ENCODE measurements at places on chromosomes 4 and X.

GRCh38 chr4:13143222-13144070, 340.7 kb downstream of the RAB28 start:
- no peak for DNase-seq

- DNase-seq: no peak
These were observed 1.2 kb downstream of the PHF8 start for GRCh38 chrX:54043056-54043455.

- no peak for DNase-seq
These were observed 459.7 kb upstream of the FAT1 start for GRCh38 chr4:187183346-187183745.

DNA sequence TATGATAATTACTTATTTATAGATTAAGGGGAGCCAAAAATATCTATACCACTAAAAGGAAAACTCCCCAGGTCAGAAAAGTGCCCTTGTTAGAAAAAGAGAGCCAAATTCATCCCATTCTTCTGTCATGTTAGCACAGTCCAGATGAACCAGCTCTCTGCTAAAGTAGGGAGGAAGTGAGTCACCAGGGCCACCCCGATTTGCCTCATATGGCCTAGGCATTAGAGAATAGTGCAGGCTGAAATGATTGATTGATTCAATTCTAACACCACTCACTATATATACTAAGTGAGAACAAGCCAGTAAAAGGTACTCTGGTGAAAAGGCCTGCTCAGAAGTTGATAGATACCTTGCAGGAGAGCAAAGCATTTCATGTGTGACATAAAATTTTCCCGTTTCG, 94.5 kb downstream of the SRPX start:
- DNase-seq: no peak

DNA sequence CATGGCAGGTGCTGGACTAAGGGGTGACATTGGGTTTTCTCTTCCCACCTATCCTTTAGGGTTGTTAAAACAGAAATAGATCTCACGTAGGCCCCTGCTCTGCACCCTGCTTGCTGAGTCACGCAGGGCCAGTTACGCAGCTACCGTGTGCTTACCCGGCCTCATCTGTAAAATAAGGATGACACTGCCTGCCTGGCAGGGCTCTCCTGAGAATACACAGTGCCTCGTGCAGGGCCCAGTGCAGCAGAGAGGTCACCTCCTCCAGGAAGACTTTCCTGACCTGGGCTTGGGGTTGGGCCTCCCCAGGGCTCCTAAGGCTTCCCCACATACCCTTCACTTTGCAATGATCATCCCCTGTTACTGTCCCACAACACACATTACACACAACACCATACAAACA, 33.6 kb upstream of the JAKMIP1 start:
- DNase-seq: no peak

GRCh38 chr4:16255730-16256129, 29.5 kb upstream of the TAPT1 start:
- DNase-seq: no peak

- DNase-seq: no peak
These were observed 650.8 kb upstream of the DIPK2B start for GRCh38 chrX:45851434-45851991.

GRCh38 chr4:138958519-138958918, 57.1 kb upstream of the NOCT start:
- DNase-seq: no peak

DNA sequence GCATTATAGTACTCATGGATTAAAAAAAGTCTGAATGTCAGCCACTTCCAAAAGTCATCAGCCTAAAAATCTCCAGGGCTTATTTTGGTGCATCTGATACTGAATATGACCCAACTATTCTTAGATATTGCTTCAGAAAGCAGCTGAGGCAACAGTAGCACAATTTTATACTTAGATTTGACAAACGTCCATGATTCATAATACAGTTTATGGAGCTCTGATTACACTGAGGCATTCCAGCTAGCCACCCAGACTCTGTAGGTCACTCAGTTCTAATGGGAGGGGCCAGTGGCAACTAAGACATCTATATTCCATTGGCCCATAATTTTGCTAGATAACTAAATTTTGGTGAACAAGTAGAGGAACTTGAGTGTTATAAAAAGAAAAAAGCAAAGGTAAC, 10.3 kb downstream of the SPATA4 start:
- DNase-seq: no peak

DNA sequence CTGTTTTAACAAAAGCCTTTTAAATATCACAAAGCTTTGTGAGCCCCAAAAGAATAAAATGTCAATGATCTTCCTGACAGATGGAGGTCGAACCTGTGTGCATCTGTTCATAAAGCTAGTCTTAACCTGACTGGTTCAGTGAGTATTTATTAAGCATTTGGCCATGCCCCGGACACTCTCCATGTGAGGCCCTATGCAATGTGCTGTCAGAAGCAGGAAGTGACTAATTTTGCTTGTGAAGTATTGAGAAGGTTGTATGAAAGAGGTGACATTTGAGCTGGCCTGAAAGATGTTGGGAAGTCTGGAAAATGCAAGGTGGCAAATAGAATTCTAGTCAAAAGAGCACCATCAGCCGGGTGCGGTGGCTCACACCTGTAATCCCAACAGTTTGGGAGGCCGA, 171.4 kb downstream of the MSL3 start:
- DNase-seq: no peak

DNA sequence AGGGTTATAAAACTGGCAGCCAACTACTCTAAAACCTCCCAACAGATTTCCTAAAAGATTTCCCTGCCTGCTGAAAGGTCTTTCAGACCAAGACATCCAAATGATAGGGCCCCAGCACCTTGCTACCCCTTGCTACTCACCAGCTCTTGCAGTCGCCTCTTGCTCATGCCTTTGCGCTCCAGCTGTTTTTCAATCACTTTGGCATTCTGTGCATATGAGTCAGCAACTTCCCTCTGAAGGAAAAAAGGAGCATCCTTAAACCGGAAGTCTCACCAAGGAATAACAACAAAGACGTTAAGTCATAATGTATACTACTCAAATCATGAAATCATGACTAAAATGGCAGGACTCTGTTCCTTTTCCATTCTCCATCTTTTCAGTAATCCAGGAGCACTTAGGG, 24.0 kb downstream of the STEEP1 start:
- no peak for DNase-seq

GRCh38 chr4:85367815-85368214, 107.1 kb upstream of the ARHGAP24 start:
- no peak for DNase-seq

GRCh38 chr4:56979421-56980072, 851 bp downstream of the POLR2B start:
- DNase-seq: no peak

GRCh38 chr4:47195706-47196105, 164.3 kb downstream of the GABRB1 start:
- no peak for DNase-seq

GRCh38 chr4:48603366-48604003, 113.4 kb downstream of the ZAR1 start:
- no peak for DNase-seq

DNA sequence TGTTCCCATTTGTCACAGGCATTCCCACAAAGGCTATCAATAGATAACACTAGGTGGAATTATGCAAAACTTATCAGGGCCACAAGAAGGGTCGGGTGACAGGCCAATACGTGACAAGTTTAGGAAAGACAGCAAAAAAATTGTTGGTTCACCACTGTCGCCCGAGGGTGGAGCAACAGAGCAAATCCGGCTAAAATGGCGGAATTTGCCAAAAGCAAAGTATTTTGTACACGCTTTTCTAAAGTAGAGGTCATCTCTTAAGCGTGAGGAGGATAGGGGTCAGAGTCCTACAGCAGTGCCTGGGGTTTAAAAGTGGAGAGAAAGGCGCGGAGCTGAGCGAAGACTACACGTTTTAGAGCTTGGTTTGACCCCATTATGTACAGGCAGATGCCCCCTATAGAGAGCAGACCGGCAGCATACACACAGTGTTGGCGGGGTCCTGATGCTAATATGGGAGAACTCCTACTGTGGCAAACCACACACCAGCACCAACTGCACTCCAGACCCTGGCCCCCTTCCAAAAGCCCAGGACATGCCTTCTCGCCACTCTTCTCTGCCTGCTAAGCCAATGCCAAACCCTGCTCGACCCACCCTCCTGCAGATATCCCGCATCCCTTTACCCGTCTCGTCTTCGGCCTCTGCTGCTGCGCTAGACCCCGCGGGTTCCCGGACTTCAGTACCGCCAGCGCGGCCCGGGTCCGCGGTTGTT, 733 bp downstream of the CCNA2 start:
- no peak for DNase-seq

GRCh38 chr4:176439611-176440010, 119.8 kb downstream of the SPCS3 start:
- no peak for DNase-seq

DNA sequence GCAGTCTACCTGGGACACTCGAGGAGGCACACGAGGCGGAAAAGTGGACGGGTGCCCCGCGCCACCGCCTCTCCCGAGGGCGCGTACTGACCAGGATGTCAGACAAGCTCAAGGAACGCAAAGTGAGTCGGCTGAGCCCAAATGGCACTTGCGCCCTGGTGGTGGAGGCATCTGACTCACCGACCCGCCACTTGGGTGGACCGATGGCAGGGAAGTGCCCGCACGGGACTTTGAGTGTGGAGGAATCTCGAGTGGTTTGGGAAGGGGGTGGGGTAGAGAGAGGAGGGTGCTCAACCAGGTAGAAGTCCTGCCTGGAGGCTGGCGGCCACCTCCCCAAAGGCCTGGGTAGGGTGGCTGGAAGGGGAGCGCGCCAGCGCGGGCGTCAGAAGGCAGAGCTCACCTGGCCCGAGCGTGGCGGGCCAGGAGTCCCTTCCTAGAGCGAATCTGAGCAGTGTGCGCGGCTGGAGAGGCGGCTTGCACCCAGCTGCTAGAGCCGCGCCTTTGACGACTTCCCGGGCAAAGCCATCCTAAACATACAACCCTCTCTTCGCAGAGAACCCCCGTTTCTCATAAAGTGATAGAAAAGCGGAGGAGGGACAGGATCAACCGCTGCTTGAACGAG, 655 bp downstream of the HELT start:
- no peak for DNase-seq

GRCh38 chr4:136806844-136807243, 725.5 kb downstream of the PCDH18 start:
- no peak for DNase-seq

- no peak for DNase-seq
These were observed 1133.5 kb downstream of the FAT4 start for GRCh38 chr4:126448086-126448845.

DNA sequence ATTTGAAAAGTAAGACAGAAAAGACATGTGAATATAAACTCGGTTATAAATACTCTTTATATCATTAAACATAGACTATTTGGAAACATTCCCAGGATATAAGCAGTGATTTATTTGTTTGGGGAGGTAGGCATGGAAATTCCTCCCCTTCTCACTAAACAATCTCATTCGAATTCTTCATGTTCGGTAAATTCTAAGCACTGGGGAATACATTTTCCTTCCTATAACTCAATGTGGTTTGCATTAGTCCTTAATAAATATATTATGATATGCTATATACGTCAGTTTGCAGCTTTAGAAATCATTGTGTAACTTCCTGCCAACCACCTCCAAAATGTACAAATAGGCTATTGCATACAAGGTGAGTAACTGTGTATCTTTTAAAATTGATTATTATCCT, 99.6 kb downstream of the UGT8 start:
- no peak for DNase-seq

DNA sequence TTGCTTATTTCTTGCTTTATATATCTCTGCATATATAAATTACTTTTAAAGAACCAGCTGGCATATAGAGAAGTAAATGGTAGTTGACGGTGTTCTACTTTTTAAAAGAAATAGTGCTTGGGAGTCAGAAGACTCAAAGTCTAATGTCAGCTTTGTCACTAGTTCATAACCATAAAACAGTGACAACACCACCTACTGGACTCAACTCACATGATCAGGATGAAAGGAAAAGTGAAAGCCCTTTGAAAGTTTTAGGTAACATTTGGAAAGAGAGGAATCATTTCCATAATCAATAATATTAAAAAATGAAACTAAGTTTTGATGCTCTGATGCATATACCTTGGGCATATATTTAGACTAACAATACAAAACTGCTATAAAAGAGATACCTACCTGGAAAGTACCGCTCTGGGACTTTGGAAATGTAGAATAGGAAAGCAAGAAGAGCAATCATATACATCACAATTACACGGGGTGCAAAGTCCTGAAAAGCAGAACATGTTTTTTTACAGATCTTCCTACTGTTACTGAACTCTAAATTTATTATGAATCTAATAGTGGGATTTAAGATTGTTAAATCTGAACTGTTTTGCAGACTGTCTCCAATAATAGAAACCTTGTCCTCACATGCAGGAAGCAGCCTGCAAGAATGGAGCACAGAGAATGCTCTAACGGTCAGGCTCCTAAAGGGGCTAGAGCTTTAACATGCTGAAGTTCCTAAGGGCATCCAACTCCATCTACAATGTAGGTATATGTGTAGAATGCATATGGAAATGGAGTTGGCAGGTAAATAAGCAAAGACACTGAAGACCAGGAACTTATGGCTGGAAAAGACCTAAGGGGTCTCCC, 15.6 kb downstream of the PAQR3 start:
- no peak for DNase-seq

DNA sequence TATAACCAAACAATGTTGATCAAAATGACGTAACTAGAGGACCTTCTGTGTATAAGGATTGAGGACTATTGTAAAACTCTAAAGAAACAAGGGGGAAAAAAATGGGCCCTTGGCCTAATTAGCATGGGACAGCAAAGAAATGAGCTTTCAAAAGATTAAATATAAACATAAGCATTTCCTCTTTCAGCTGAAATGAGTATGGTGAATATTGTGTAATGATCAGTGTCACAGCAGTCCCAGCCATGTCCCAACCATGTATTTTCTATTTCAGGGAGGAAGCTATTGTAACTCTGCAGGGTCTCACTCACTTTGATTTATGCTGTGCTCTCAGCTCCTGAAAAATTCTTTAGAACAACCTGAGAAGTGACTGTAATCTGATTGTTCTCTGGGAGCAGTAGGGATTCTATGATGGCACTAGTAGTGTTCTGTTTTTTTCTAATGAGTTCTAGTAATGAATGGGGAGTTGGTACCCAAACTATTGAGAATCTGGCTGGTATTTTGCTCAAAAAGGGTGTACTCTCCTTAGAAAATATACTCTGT, 25.8 kb downstream of the ANXA10 start:
- DNase-seq: no peak

- DNase-seq: no peak
These were observed 88.6 kb downstream of the APBB2 start for GRCh38 chr4:41125558-41126311.

GRCh38 chrX:37998586-37999262, 7.6 kb upstream of the SYTL5 start:
- no peak for DNase-seq
